GM20000 (cell line): ENCODE measurements at places on chromosomes 13 and 19.

- DNase-seq: no peak
These were observed 2.0 kb downstream of the B3GNT3 start for GRCh38 chr19:17796838-17797423.

GRCh38 chr19:55613930-55614710 is 8.7 kb downstream of the ZNF865 start:
- DNase-seq: no peak

DNA sequence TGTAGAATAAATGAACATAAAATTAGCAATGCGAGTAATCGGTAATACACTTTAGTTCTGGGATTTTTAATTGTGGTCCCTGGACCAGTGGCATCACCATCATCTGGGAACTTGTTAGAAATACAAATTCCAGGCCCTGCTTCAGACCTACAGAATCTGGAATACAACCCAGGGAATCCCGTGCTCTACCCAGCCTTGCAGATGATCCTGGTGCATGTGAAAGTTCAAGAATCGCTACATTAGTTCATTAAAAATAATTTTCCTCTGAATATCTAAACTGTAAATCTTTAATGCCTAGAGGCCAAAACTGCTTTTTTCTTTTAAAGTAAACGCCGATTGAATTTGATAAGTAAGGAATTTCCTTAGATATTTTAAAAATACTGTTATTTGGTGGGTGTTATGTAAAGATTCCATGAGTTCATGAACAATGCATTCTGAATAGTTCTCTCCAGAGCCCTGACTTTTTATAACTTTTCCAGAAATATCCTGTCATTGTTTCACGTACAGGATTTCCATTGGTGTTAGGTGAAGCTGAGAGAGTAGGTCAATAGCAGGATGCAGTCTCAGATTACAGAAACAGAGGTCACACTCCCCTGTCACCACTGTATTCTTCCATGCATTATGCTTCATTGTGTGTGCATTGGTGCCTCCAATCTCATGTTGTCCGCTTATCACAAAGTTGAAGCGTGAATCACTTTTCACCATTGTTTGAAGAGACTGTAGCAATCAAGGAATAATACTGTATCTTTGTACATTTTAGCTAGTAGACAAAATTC is 596.5 kb upstream of the KLF12 start:
- DNase-seq: no peak

GRCh38 chr13:35025314-35025713 is 83.2 kb downstream of the NBEA start:
- DNase-seq: no peak

GRCh38 chr19:35318679-35319448 is 10.1 kb upstream of the CD22 start:
- no peak for DNase-seq

- DNase-seq: no peak
These were observed 1373.6 kb upstream of the SPRY2 start for GRCh38 chr13:81714513-81714912.
